ENCODE measurements at places on chromosomes 3 and 15.

DNA sequence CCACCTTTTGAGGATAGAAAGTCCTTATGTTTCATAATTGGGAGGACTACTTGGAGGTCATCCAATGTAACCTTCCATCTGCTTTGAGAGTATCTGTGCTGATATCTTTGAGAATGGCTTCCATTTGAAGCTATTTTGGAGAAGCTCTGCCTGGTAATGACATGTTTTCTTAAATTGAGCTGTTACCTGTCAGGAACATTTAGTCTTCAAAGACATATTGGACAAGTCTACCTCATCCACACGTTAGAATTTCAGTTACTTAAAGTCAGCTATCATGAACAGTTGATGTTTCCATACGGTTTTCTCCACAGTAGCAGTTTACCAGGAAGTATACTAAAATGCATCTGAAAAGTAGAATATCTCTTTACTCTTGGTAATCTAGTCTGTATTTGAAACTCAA lies 318.5 kb downstream of the EDEM1 start:
- no peak for DNase-seq

- no peak for DNase-seq
Observed at GRCh38 chr3:45460361-45460760, 72.0 kb downstream of the LARS2 start.

DNA sequence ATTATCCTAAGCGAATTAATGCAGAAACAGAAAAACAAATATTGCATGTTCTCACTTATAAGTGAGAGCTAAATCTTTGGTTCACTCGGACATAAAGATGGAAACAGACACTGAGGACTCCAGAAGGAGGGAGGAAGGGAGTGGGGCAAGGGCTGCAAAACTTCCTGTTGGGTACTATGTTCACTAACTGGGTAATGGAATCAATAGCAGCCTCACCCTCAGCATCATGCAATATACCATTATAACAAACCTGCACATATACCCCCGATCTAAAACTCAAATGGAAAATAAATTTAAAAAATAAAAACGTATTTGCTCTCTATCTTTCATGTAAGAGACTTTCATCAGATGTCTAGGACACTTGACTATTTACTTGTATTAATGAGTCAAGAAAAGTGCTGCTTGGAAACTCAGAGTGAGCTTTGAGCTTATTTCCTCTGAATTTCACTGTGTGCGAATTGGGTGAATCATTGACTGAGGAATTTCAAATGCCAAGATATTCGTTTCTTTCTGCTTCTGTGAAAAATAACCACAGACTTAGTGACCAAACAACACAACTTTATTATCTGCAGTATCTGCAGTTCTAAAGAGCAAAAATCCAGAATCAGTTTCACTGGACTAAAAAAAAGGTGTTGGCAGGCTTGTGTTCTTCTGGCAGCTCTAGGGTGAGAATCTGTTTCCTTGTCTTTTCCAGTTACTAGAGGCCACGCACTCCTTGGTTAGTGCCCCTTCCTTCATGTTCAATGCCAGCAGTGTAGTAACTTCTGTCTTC lies 18.4 kb downstream of the TM4SF18 start:
- DNase-seq: no peak

DNA sequence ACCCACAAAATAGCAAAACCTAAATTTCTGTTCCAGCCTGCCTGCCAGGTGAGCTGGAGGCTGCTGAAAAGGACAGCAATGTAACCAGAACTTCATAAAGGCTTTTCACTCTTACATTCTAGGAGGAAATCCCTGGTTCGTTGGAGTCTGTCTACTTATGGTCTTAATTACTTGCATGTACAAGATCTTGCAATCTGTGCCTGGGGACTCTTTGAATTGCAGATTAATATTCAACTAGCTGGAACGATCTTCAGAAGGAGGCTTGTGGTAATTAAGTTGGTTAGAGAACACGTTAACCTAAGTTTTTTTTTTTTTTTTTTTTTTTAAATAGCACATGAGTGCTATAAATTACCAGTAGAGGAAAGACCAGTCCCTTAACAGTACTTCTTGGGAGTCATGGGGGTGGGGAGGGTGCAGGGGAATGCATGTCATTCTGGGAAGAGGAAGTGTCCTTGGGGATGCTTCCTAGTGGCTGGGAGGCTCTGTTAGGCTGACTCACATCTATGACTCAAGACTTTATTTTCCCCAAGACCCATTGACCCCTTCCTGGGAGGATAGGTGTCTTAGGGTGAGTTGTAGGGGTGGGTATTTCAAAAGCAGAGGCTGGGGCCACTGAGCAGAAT lies 139.8 kb downstream of the RAB11A start:
- no peak for DNase-seq

DNA sequence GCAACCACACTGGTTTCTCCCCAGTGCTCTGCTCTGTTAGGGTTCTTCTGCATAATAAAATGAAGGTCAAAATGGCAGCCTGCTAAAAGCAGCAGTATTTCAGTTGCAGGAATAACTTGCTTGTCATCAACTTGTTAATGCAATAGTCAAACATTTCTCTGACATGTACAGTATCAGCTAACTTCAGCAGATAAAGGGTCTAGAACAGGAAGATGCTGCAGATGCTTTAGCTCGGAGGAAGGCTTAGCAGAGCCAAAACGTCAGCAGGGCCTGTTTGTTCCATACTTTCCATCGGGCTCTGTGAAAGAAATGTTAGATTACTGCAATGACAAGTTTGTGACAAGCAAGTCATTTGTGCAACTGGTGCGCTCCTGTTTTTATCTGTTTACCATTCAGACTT lies 291.9 kb downstream of the TIGIT start:
- DNase-seq: no peak

- DNase-seq: no peak
Observed at GRCh38 chr3:141052201-141053069, 1.3 kb downstream of the SPSB4 start.

DNA sequence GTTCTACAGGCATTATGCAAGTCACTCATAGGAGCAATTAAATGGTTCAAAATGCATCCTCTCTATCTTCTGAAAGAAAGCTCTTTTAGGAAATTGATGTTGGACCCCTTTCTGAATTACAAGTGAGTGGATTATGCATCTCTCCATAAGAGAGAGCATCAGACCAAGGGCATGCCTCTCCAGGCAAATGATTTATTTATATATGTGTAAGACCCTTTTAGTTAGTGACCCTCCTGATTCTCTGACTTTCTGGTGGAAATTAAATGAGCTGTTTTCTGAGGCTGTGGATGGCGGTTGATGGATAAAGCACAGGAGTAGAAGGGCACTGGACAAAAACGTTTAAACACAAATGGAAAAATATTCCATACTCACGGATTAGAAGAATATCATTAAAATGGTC lies 62.6 kb downstream of the CADPS start:
- DNase-seq: no peak

DNA sequence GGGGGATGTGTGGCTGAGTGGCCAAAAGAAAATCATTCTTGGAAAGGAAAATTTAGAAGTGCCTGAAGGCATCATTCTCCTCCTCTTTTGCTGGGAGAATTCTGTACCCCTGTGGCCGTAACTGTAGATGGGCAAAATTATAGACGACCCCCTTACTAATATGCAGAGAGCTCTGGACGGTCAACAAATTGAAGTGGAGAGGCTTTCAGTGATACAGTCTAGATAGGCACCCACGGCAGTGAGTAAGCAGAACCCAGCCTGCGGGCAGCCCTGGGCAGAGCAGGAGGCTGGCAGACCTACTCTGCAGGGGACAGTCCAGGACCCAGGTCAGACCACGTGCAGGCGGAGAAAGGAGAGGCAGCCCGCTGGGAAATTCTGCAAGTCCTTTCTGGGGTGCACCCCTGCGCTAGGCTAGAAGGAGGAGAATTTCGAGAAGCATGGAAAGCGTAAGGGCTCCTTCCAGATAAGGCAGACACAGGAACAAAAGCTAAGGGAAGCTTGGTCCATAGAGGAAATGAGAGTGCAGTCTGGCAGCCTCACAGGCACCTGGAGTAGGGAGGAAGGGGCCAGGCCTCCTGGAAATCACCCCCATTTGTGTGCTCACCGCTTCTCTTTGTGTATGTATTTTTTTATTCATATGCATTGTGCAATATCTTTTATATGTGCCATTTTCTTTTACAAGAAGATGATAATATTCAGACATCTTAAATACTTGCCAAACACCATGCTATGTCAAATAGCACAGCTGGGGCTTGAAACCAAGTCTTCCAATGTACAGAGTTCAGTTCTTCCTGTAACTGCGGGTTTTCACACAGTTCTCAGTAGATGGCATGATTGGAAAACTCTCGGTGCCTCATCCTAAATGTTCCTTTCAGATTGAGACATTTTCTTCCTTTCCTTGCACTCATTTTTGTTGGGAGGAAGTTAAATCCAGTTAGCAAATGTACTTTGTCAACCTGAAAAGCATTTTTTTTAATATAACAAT lies 40.2 kb downstream of the LRRK1 start:
- no peak for DNase-seq

GRCh38 chr3:184781801-184782200 lies 30.2 kb upstream of the VPS8 start:
- no peak for DNase-seq

GRCh38 chr15:30979457-30979856 lies 12.0 kb downstream of the MTMR10 start:
- DNase-seq: no peak

GRCh38 chr3:184524981-184525336 lies 36.6 kb upstream of the EPHB3 start:
- DNase-seq: no peak

GRCh38 chr15:94858449-94858848 lies 627.1 kb downstream of the MCTP2 start:
- DNase-seq: no peak

- DNase-seq: no peak
Observed at GRCh38 chr15:69729167-69729748, 276.6 kb downstream of the RPLP1 start.

DNA sequence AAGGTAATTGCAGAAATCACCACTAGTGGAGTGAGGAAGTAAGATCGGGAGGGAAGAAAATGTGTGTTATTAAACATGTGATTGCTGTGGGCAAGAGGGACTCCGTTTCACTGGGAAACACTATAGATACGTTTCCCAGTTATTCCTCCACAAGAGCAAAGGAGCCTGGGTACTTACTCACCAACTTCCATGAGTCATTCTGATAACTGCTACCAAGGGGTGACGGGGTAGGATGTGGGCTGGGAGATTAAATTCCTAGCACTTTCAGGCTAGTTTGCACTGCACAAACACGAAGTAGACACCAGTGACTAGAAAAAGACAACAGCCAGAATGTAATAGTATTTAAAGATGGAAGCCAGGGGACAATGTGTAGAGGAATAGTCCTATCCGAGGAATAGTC lies 812.9 kb upstream of the CFAP20DC start:
- DNase-seq: no peak

DNA sequence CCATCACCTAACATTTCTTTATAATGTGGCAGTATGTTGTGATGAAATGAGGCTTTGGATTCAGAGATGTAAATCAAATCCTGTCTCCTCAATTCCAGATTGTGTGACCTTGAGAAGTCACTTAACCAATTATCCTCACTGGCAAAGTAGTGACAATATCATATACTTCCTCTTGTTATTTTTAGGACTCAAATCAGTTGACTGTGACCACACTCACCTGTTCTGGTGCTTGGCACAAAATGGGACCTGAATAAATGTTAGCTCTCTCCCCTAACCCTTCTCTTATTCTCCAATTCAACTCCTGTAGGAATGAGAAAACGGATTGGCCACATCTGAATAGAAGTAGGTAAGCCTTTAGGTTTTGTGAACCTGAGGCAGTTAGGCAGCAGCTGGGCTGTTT lies 42.1 kb downstream of the IQCH start:
- DNase-seq: no peak

DNA sequence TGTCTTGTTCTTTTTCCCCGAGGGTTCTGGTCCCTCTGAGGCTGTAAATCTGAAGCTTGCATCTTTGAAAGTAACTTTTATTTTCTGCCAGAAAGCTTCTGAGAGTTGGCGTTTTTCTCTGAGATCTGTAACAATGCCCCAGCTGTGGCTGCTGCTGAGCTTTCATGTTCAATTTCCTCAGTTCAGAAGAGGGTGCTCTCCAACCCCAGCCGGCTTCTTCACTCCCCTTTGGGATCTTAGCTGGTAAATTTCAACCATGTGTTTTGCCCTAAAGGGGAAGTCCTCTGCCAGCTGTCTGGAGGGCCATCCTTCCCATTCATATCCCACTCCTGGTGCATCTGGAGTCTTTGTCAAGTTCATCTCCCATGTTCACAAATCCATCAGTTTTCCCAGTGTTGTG lies 18.3 kb upstream of the CFAP100 start:
- no peak for DNase-seq

- no peak for DNase-seq
Observed at GRCh38 chr3:195796795-195797194, 14.9 kb downstream of the MUC4 start.

DNA sequence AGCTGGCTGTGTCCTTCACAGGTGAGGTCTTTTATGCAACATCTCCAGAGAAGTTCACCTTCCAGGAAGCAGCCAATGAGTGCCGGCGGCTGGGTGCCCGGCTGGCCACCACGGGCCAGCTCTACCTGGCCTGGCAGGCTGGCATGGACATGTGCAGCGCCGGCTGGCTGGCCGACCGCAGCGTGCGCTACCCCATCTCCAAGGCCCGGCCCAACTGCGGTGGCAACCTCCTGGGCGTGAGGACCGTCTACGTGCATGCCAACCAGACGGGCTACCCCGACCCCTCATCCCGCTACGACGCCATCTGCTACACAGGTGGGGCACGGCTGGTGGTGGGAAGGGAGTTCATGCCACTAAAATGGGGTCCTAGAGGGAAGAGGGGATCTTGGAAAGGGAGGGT lies 40.1 kb downstream of the ACAN start:
- DNase-seq: no peak

DNA sequence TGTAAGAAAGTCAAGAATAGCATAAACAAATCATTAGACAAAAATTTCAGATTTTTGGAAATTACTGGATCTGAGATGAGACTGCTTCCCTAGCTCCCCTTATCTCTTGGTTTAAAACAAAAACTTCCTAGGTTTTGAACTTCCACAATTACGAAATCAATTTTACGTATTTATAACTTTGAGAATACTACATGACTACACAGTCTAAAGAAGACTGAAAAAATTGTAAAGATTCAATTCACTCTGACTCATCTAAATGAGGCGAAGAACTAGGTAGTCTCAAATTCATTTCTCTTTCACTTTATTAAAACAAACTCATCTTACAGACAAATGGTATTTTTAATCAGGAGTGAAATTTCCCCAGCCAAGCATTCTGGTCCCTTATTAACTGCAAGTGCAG lies 10.3 kb downstream of the CCDC54 start:
- no peak for DNase-seq

- no peak for DNase-seq
Observed at GRCh38 chr15:48112242-48112641, 8.5 kb upstream of the SLC24A5 start.

DNA sequence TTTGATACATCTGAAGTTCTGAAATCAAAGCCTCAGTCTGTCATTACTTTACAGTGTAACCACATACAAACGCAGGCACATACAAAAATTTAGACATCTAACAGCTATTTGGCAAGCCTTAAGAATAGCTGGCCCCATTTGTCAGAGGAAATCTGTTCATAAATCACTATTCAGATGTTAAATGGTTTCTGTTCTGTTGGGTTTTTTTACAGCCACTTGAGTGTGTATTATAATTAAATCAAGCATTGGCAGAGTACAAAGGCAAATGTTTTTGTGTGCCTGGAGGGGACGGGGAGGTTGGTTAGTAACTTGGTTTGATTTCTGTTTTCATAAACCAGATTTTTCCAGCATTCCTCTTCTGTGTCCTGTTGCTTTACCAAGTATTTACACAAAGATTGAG lies 24.1 kb downstream of the PIGB start:
- no peak for DNase-seq
